ENCODE measurements at places on chromosomes 6 and 20.

DNA sequence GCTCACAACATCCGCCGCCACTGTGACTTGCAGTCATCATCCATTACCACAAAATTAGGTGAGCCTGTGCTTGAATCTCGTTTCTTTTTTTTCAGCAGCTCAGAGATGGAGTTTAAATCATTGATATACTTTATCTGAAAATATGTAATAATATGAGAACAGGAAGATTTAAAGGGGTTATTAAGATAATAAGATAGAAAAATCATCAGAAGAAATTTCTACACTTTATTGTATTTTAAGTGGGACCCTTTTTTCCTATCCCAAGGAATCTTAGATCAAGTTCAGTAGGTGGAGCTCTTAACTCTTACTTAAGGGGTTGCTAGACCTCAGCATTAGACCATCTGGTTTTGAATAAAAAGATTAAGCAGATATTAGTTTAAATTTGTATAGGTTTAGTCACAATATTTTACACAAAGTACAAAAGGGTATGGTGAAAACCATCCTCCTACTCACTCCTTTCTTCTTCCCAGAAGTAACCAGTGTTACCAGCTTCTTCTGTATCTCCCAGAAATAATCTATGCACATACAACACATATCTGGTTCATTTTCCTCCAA is 9.4 kb upstream of the NCOA7 start:
- no peak for DNase-seq

DNA sequence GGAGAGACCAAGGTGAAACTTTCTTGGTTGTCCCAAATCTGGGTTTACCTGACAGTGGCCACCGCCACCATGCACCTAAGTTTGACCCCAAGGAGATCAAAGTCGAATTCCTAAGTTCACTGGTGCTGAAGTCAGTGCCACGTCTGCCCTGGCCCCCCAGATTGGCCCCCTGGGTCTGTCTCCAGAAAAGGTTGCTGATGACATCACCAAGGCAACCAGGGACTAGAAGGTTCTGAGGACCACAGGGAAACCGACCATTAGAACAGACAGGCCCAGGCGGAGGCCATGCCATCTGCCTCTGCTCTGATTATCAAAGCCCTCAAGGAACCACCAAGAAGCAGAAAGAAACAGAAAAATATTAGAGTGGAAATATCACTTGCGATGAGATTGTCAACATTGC is 91.2 kb downstream of the DLL1 start:
- no peak for DNase-seq

DNA sequence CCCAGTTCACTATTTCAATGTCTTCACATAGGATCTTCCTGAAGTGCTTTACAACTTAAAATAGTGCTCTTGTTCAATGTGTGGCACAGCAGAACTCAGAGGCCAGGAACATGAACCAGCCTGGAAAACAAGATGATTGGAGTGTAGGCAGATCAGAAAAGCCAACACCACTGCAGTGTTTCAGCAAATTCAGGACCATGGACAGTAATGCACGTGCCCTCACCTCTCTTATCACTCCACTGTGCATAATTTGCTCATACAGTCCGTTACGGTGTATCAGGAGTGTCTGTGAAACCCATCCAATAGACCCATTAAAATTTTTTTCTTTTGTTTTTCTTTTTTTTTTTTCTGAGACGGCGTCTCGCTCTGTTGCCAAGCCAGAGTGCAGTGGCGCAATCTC is 27.6 kb upstream of the HACE1 start:
- no peak for DNase-seq

DNA sequence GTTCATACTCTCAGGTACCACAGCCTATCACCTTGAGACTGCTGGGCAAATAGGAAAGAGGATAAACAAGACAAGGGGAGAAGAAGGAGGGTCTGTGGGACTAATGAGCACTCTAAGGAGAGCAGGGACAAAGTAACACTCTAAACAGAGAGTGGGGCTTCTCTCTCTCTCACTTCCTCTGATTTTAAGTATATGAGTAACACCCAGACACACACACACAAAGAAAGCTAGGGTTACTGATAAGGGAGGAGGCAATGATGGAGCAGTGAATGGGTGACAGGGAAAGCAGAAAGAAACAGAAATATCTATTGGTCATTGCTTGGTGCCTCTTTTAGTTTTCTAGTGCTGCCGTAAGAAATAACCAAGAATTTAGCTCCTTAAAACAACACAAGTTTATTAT is 96.2 kb upstream of the RNF217 start:
- no peak for DNase-seq

- DNase-seq: no peak
Measured at GRCh38 chr6:44778513-44778912, 391.0 kb downstream of the CDC5L start.

DNA sequence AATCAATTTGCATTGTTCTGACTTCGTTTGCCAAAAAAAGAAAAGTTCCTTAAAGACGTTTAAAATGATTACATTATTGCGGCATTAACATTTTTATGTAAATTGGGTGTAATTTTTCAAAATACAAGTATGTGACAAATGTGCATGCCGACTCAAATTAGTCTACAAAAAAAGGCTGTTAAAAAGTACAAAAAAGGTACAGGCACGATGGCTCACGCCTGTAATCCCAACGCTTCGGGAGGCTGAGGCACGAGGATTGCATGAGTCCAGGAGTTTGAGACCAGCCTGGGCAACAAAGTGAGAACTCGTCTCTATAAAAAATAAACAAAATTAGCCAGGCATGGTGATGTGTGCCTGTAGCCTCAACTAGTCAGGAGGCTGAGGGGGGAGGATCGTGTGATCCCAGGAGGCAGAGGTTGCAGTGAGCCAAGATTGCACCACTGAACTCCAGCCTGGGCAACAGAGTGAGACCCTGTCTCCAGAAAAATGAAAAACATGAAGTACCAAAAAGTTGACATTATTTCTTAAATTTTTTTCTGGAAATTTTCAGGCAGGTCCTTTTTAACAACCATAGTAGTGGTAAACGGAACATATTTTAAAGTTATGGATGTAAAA is 90.2 kb downstream of the PTPN1 start:
- DNase-seq: no peak
